ENCODE measurements at places on chromosomes 13 and 19. TPM values are rescaled to one million over a fixed set of nuclear protein-coding genes. Genes with fewer than 3 reads are reported as not detected.

GRCh38 chr13:42232671-42233070 lies 39.3 kb upstream of the AKAP11 start:
- DNase-seq: no peak

GRCh38 chr13:38385153-38385891 lies 35.7 kb downstream of the UFM1 start:
- DNase-seq: no peak

TMEM205 gene
- total RNA-seq: 42.9 TPM

ADGRE3 gene
- 0.23 TPM for total RNA-seq

LRRC4B gene
- total RNA-seq: 14.2 TPM

- peak; percentile 88 for DNase-seq
Observed at GRCh38 chr19:10010247-10010691, at the start of gene COL5A3. COL5A3 (minus strand) TSS chr19:10010504; CDS start chr19:10010385, 119 bp downstream.

- DNase-seq: no peak
Observed at GRCh38 chr13:93284064-93284463, 57.5 kb downstream of the GPC6 start.

PRKCG gene
- not detected for total RNA-seq

GRCh38 chr19:1122972-1123363 lies 19.2 kb downstream of the GPX4 start:
- DNase-seq: peak; percentile 94

GRCh38 chr13:112624602-112625430 lies 36.9 kb upstream of the TUBGCP3 start:
- DNase-seq: no peak

GRCh38 chr19:19119325-19120237 lies 18.7 kb downstream of the TMEM161A start:
- DNase-seq: no peak

ZNF541 gene
- total RNA-seq: 0.24 TPM

- DNase-seq: no peak
Observed at GRCh38 chr19:35852029-35852780, at the start of gene NPHS1. NPHS1 (minus strand) TSS chr19:35852504; CDS start chr19:35851837, 667 bp downstream.

DNA sequence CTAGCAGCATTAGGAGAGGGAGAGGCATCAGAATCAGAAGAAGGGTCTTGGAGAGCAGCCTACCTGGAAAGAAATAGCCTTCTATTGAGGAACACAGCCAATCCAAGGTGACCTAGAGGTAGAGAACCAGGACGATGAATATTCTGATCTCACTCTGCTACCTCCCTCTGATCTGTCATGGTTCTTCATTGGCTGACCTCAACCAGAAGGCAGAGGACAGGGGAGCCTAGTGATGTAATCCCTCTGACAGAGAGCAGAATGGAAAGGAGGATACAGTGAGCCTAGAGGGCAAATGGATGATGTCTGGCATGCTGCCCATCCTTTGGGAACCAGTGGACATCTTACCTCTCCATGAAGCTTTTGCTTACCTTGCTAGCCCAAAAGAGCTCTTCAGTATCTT lies 3.6 kb downstream of the ZNF507 start:
- DNase-seq: no peak

- no peak for DNase-seq
Observed at GRCh38 chr13:107441279-107441678, 774.1 kb downstream of the LIG4 start.

DNA sequence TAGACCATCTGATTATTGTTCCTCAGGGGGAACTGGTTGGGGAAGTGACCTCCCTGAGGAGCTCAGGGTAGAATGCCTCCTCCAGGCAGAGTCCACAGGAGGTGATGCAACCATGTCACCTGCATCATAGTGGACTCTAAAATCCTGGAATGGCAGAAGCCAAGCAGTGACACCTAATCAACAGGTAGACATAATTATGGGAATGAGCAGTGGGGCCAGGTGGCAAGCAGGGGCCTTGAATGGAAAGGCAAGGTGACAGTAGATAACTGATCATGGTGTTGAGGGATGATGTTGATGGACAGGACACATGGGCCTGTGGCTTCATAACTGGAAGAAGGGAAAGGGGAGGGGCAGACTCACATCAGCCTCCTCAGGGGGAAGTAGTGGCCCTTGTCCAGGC lies 27.3 kb upstream of the IRS2 start:
- no peak for DNase-seq

All from posterior vena cava (tissue), 2 donors.